ENCODE measurements at places on chromosomes 3 and 15.

DNA sequence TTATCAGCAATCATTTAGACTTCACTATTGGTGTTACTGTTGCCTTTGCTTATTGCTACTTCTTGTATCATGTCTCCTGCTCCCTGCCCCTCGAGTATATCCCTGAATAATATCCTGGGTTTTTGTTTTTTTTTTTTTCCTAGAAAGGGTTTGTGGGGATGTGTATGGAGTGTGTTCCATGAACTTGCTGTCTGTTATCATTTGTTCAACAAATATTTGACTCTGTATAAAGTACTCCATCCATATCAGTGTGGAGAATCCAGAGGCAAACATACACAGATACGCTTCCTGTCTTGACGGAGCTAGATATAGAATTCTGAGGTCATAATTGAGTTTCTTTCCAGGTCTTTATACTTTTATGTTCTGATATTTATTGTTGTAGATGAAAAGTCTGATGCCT is 31.8 kb upstream of the GOLGA6L9 start:
- no peak for DNase-seq

- no peak for DNase-seq
These were observed 87.5 kb upstream of the TGFBR2 start for GRCh38 chr3:30518872-30519271.

- no peak for DNase-seq
These were observed 7.5 kb upstream of the ANKDD1A start for GRCh38 chr15:64904189-64904588.

- DNase-seq = no peak
These were observed 530.6 kb upstream of the IL12A start for GRCh38 chr3:159458010-159458409.

DNA sequence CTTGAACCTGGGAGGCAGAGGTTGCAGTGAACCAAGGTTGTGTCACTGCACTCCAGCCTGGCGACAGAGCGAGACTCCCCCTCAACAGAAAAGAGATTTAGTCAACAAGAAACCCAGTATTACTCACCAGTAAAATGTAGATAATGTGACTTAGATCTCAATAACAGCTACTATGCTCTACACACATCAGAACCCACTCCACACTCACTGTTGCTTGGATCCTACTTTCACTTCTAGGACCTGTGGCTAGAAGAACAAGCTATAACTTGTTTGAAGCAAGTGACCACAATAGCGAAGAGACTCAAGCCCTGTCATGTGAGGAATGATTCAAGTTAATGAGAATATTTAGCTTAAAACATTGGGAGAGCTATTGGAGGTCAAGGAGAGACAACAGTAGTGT is 100.7 kb downstream of the ANXA2 start:
- peak; percentile 26 for DNase-seq

DNA sequence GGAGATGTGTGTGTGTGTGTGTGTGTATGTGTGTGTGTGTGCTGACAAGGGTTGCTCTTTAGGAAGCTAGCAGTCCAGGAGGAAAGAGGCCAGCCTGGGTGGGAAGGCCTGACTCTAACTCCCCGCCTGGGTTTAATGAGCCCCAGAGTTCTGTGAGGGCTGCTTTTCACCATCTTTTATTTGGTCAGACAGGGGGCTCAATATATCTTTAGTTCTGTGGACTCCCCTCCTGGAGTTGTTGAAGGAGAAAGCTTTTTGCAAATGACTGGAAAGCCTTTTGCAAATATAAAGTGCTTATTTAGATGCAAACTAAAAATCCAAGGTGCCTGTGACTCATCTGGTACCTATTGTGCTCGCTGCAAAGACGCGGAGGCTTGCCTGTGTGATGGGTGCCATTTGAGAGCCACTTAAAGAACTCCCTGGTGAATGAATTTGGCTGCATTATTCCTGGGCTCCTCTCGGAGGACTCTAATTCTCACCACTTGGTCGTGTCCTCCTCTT is 24.5 kb downstream of the DRD3 start:
- no peak for DNase-seq

DNA sequence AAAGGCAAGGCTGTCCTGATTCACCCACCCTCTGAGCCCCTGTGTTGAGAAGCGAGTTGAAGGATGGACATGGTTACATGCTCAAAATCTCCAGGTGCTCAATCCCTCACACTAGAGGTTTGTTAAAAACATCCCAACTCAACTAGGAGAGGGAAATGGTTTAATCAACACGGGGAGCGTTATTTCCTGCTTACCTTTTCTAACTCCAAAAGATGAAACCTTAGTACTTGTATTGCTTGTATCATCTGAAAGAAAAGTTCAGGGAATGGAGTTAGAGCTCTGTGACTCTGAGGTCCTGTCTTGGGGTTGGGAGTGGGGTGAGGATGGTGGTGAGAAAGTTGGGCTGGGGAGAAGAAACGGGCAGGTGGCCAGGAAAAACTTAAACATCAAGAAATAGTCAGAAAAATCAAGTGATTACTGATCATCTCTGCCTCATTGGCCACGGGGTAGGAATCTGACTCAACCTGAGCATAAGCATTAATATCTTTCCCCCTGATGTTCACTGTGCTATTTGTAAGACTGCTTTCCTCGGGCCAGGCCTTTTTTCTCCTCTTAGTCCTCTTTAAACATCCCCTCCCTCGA is 5.9 kb downstream of the MEIS2 start:
- DNase-seq = no peak

GRCh38 chr3:65712140-65712539 is 326.6 kb downstream of the MAGI1 start:
- no peak for DNase-seq

GRCh38 chr3:69385723-69386555 is at the start of gene FRMD4B:
FRMD4B (minus strand) TSS chr3:69386088; CDS start chr3:69385989, 99 bp downstream.
- peak; percentile 42 for DNase-seq

DNA sequence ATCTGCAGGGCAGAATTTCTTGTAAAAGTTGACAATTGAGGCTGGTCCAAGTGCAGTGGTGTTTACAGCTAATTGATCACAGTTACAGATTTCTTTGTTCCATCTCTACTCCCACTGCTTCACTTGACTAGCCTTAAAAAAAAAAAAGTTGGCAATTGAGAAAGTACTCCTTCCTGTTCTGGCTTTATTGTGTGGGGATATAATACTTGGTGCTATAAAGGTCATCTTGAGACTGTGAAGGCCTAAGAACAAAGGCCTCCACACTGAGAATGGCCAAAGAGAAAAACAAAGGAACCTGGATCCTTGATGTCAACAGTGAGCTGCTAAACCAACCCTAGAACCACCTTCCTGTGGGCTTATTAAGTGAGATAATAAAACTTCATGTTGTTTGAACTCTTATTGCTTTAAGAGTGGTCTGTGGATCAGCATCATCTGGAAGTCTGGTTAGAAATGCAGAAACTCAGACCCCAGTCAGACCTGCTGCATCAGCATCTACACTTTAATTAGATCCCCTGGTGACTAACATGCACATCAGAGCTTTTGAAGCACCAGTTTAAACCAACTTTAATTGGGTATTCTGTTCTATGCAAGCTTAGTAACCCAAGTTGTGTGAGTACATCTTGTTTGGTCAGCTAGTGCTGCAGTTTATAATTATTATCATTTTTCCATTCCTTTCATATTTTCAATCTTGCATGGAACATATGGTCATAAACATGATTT is 55.2 kb downstream of the TMOD3 start:
- no peak for DNase-seq

GRCh38 chr3:149252272-149252671 is 30.6 kb upstream of the CP start:
- no peak for DNase-seq

GRCh38 chr15:62452026-62452425 is 286.9 kb upstream of the C2CD4B start:
- no peak for DNase-seq

GRCh38 chr3:110248666-110249065 is 823.0 kb upstream of the NECTIN3 start:
- no peak for DNase-seq

DNA sequence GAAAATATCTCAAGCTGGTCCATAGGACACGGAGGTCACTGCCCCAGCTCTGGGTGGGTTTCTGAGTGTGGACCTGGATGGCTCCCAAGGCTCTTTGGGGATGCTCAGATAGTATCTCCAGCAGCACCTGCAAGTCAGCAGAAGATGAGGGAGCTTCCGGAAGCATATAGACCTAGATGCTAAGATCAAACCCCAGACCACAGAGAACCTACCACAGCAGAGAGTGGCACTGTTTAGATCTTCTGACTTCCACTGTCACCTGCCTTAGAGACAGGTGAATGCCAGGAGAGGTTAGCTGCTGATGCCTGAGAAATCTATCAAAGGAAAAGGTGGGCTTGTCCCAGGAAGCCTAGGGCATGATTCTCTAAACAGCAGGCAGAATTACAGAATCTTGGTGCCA is 105.7 kb upstream of the TRPM1 start:
- DNase-seq = no peak

DNA sequence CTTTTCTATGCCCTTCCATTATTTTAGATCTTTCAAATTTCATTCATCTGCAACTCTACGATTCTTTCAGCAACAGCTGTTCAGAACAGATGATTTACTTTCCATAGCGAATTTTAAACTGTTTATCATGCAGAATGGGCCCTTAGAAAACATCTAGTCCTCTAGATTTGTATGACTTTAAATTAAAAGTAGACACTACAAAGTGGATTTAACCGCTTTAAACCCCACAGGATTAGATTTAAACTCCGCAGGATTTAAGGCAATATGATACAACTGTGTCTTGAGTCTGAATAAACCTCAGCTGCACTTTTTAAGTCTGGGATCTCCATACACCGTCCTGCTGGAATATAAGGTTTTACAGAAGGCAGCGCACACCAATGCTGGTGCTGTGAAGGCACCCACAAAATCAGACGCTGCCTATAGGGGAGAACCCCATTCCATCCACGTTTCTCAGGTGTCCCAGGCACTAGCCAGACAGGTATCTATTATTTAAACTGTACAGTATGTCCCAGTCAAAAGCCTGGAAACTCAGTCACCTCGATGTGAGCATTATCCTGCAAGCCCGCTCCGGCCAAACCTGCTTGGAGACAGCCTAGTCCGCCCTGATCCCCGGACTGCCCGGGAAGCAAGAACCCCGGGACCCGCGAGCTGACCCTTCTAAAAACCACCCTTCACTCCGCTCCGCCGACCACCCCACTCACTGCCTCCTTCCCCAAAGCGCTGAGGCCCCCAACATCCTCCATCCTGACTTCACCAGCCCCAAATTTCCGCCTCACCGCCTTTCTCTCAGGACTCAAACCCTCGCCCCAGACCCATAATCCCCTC is 768 bp downstream of the ANO10 start:
- DNase-seq = no peak

DNA sequence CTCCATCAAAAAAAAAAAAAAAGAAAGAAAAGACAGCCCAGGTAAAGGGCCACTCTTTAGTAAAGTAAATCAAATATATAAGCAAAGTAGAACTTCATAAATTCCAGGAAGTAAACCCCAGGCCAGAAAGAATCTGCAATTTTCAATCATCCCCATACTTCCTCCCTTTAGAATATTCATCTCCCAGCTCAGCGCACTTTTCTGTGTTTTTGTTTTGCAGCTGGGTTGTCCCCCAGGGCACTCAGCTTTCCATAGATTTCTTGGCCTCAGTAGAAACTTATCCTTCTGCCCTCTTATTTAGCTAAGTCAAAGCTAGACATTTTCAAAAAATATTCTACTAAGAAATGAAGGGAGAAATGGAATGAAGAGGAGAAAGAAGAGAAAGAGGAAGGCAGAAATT is 24.0 kb upstream of the SPRED1 start:
- no peak for DNase-seq

DNA sequence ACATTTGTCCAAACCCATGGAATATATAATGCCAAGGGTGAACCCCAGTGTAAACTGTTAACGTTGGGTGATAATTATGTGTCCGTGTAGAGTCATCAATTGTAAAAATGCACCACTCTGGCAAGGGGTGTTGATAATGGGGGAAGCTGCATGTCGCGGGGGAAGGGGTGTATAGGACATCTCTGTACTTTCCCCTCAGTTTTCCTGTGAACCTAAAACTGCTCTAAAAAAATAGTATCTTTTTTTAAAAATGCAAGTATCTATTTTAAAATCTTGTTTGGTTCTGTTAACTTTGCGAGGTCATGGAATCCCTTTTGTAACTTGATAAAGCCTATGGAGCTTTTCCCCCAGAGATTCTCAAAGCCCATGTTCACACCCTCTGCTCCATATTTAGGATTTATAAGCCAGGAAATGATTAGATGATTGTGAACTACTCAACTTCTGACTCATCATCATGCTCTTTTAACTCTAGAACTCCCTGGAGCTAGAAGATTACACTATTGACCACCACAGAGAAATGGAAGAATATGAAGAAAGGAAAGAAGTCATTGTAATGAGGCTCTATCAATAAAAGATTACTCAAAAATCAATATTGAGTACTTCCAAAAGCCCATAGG is 56.1 kb upstream of the C3orf49 start:
- DNase-seq = no peak

- DNase-seq = no peak
These were observed 11.0 kb upstream of the CAMKV start for GRCh38 chr3:49880581-49881315.

- no peak for DNase-seq
These were observed 195.1 kb upstream of the ICE2 start for GRCh38 chr15:60673918-60674558.

GRCh38 chr3:8658306-8659212 is 14.0 kb upstream of the SSUH2 start:
- DNase-seq = peak; percentile 79

- DNase-seq = no peak
These were observed 450.6 kb upstream of the TGFBR2 start for GRCh38 chr3:30155755-30156154.

DNA sequence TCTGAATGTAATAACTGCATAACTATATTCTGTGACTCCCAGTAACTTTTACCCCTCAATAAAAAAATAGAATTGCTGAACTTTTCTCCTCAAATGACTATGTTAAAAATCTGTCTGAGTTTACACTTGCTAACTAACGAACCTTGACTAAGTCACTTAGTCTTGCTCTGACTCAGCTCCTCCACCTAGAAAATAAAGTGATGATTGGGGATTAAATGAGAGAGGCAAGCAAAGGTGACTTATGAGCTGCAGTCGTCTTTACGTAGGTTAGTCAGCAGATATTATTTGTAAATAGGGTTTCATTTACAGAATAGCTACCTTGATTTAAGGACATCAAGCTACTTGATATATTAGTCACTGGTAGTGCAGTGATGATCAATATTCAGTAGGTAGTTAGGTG is 476.9 kb downstream of the MECOM start:
- no peak for DNase-seq
